Dermis blood vessel endothelial cell (primary cell): ENCODE measurements at places on chromosomes 11 and 22. TPM values are rescaled to one million over a fixed set of nuclear protein-coding genes. Genes with fewer than 3 reads are reported as not detected.

KRTAP5-11 gene
- total RNA-seq = not detected in 2 replicates

TLCD5 gene
- 6.3 and 8.5 TPM in 2 replicates for total RNA-seq

CFAP300 gene
- total RNA-seq = 0.09 TPM in 1 of 2 replicates, not detected in the other

OR8G1 gene
- total RNA-seq = not detected in 2 replicates

DEFB131B gene
- not detected in 2 replicates for total RNA-seq

RNASEH2C gene
- 30.6 and 96.1 TPM in 2 replicates for total RNA-seq

PANX3 gene
- total RNA-seq = not detected in 2 replicates

MRGPRX3 gene
- total RNA-seq = not detected in 2 replicates

OR5A1 gene
- under 0.01 TPM in 1 of 2 replicates, not detected in the other for total RNA-seq

C1QTNF5 gene
- total RNA-seq = 60.2 and 127 TPM in 2 replicates

KCNE3 gene
- total RNA-seq = 1.1 and 1.5 TPM in 2 replicates

SLC25A18 gene
- not detected in 2 replicates for total RNA-seq

CEND1 gene
- 0.14 and 0.17 TPM in 2 replicates for total RNA-seq

CASP4 gene
- total RNA-seq = 238 and 434 TPM in 2 replicates

NRGN gene
- 0.51 and 1.3 TPM in 2 replicates for total RNA-seq

CSF2RB gene
- 7.1 and 9.2 TPM in 2 replicates for total RNA-seq

FAM89B gene
- total RNA-seq = 23.3 and 24.8 TPM in 2 replicates

MGAT3 gene
- under 0.01 TPM in 1 of 2 replicates, not detected in the other for total RNA-seq

SART1 gene
- 27.1 and 48.7 TPM in 2 replicates for total RNA-seq

AIFM3 gene
- 0.05 and 0.17 TPM in 2 replicates for total RNA-seq

ZW10 gene
- 23.3 and 31.6 TPM in 2 replicates for total RNA-seq

TMPRSS5 gene
- 0.14 and 0.17 TPM in 2 replicates for total RNA-seq

CARNS1 gene
- 0.17 and 0.23 TPM in 2 replicates for total RNA-seq

SLC35F2 gene
- 58.5 and 74.1 TPM in 2 replicates for total RNA-seq

LSP1 gene
- 0.42 TPM in 1 of 2 replicates, not detected in the other for total RNA-seq

CCDC116 gene
- total RNA-seq = 0.17 and 0.28 TPM in 2 replicates

NAALAD2 gene
- 0.33 and 0.68 TPM in 2 replicates for total RNA-seq

RAD9A gene
- total RNA-seq = 5.2 and 5.6 TPM in 2 replicates

SCT gene
- total RNA-seq = not detected in 2 replicates

ZNRD2 gene
- total RNA-seq = 38.7 and 47.5 TPM in 2 replicates

CD3G gene
- total RNA-seq = not detected in 2 replicates

ART1 gene
- total RNA-seq = not detected in 2 replicates

CNGA4 gene
- total RNA-seq = 0.09 TPM in 1 of 2 replicates, not detected in the other

TMA7B gene
- not detected in 2 replicates for total RNA-seq

DLG2 gene
- 0.17 and 0.51 TPM in 2 replicates for total RNA-seq

ARSA gene
- total RNA-seq = 24.0 and 30.6 TPM in 2 replicates

NLRP6 gene
- total RNA-seq = not detected in 2 replicates

SOX10 gene
- total RNA-seq = not detected in 2 replicates

MAPK11 gene
- 21.4 and 41.7 TPM in 2 replicates for total RNA-seq

PICK1 gene
- total RNA-seq = 15.5 and 18.7 TPM in 2 replicates

ANO5 gene
- total RNA-seq = under 0.01 and 0.09 TPM in 2 replicates

SCN4B gene
- 0.09 TPM in 1 of 2 replicates, not detected in the other for total RNA-seq

MYBPC3 gene
- total RNA-seq = not detected in 2 replicates

CENATAC gene
- 9.7 and 21.6 TPM in 2 replicates for total RNA-seq

TXNRD2 gene
- 81.9 and 129 TPM in 2 replicates for total RNA-seq
